ENCODE measurements at places on chromosomes 6 and 20.

- peak; percentile 67 for DNase-seq
These were observed 146.4 kb downstream of the AKAP7 start for GRCh38 chr6:131281471-131282270.

GRCh38 chr6:153125032-153125431, 6.0 kb downstream of the RGS17 start:
- DNase-seq, result no peak

DNA sequence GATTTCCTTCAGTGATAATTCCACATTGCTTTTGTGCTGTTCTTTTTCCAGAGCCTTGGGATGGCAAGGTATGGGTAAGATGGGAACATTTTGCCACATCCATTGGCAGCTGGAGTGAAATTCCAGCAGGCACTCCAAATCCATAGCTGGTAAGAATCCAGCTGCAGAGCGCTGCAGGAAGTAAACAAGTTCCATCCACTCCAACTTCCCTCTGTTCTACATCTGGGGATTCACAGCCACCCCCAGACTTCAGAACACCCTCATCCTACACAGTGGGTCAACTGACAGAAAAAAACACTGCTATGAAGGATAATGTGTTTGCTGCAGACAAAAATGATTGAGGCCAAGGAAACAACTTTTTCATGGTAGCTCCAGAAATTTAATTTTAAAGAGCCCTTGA, 747.8 kb downstream of the MAFB start:
- DNase-seq, result no peak

DNA sequence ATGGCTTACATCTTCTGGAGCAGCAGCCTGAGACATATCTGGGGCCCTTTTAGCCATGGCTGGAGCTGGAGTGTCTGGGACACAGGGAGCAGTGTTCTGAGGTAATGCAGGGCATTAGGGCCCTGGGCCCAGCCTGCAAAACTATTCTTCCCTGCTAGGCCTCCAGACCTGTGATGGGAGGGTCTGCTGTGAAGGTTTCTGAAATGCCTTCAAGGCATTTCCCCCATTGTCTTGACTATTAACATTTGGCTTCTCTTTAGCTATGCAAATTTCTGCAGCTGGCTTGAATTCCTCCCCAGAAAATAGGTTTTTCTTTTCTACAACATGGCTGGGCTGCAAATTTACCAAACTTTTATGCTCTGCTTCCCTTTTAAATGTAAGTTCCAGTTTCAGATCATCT, 61.5 kb downstream of the EDN1 start:
- no peak for DNase-seq

GRCh38 chr6:157944983-157945931, 36.4 kb upstream of the SYNJ2 start:
- no peak for DNase-seq

- DNase-seq, result no peak
These were observed 23.1 kb upstream of the CGA start for GRCh38 chr6:87118054-87118453.

GRCh38 chr6:38573801-38574395, 65.8 kb downstream of the BTBD9 start:
- no peak for DNase-seq

GRCh38 chr6:251920-252319, 40.4 kb upstream of the DUSP22 start:
- DNase-seq, result no peak

GRCh38 chr6:14593286-14593685, 475.7 kb downstream of the CD83 start:
- no peak for DNase-seq

DNA sequence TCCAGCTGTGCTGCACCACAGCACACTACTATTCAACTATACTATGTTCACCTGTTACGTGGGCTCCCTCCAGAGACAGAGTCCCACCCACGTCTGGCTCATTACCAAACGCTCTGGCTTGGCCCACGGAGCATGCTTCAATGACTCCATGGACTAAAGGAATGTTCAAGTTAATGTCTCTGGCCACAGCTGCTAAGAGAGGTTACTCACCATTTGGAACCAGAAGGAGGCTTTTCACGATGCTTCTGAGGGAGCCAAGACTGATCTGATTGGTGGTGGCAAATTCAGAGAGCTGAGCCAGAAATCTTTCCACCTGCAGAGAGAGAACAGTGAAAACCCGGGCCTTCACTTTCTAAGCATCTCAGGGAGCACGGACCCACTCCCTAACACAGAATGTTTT, 15.6 kb downstream of the COMMD7 start:
- no peak for DNase-seq

DNA sequence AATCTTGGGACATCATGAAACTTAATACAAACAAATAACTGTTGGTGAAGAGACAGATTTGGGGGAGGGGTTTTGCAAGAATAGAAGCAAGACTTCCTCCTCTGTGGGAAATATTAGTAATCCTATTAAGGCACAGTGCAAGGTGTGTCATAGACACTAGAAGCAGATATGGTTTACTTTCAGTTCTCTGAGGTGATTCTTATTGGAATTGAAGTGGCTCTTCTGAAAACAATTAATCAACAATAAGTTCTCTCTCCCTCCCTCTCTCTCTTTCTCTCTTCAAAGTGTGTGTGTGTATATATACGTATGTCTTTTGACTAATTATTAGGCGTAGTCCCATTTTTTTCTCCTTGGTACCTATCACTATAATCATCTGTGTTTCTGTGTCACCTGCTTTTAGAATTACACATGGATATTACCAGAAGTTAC, 99.8 kb downstream of the HIVEP2 start:
- DNase-seq, result no peak

DNA sequence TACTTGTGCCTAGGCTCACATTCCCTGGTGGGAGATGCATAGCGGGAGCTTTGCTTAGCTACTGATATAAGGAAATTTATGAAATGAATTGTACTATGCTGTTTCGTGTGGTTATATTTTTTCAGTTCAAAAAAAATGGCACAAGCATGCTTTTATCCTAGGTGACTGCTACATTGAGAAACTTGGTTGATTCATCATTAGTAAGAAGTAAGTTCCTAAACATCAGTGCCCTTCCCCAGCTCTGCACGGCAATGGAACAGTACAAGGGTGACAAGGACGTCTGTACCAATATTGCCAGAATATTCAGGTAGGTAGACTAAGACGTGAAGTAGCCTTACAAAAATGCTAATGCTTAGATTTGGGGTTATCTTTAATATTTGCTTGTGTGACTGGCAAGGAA, 79.7 kb downstream of the ARMC2 start:
- no peak for DNase-seq

GRCh38 chr6:148565930-148566663, 180.7 kb upstream of the UST start:
- peak; percentile 12 for DNase-seq

- DNase-seq, result peak; percentile 79
These were observed 67.2 kb upstream of the PTGIS start for GRCh38 chr20:49635166-49635565.

- no peak for DNase-seq
These were observed 92.9 kb downstream of the ANKRD60 start for GRCh38 chr20:58135441-58136148.

- no peak for DNase-seq
These were observed 17.6 kb upstream of the IFNGR1 start for GRCh38 chr6:137236581-137237355.

DNA sequence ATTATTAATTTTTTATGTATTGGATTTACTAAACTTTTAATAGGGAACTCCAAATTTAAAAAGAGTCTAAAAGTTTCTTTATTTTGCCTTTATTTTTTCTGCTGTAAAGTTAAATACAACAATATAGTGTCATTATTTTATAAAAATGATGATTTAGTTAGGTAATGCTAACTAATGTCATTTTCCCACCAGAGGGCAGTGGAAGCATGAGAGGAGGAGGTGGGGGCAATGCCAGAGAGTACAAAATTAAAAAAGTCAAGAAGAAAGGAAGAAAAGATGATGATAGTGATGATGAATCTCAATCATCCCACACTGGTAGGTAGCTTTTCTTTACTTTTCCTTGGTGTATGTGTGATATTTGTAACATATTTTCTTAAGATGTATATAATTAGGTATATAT, 20.2 kb upstream of the FHL5 start:
- DNase-seq, result no peak

DNA sequence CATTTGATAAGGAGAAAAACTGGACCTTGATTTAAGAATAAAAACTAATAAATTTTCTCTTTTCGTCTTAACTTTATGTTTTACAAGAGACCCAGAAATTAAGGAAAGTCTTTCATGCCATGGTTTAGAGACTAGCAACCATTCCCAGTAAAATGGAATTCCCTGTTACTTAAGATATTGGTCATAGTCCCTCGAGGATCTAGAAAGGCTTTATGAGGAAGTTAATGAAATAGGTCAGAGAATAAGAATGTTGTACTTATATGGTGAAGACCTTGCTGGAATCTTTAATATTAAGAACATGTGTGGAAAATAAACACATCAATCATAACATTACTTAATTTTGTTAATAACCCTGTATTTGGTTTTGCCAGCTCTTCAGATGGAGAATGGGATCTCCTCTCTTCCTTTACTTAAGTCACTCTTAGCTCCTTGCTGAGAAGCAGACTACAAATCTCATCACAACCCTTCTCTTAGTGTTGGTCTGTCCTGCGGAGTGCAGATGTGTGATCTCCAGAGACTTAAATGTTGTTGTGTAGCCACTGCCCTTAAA, 382.9 kb downstream of the QKI start:
- DNase-seq, result no peak

GRCh38 chr6:127403636-127404035, 55.6 kb downstream of the KIAA0408 start:
- no peak for DNase-seq

DNA sequence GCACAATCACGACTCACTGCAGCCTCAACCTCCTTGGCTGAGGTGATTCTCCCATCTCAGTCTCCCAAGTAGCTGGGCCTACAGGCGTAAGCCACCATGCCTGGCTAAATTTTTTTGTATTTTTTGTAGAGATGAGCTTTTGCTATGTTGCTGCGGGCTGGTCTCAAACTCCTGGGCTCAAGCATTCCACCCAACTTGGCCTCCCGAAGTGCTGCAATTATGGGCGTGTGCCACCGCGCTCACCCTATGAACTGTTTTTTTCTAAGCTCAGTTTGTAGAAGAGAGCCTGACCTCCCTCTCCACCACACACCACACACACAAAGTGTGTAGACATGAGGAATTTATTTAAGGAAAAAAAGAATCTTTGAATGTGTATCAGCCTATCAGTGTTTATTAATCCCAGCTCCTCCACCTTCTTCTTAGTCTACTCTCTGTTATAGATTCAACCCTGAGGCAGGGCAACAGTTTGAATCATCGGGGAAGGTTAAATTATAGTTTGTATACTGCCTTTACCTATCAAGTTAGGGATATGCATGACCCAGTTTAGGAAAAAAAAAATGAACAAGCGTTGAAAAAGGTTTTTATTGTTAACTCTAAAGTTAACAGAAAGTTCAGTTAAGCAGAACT, 74.1 kb downstream of the PLEKHG1 start:
- peak; percentile 50 for DNase-seq

- no peak for DNase-seq
These were observed 16.7 kb upstream of the E2F1 start for GRCh38 chr20:33702861-33703260.

GRCh38 chr6:93416571-93417420, 2.6 kb downstream of the EPHA7 start:
- peak; percentile 25 for DNase-seq

GRCh38 chr6:41658636-41659035, 20.4 kb downstream of the MDFI start:
- DNase-seq, result no peak

- DNase-seq, result no peak
These were observed 1.4 kb upstream of the CLPSL2 start for GRCh38 chr6:35775031-35775430.

- DNase-seq, result no peak
These were observed 81.7 kb upstream of the NFATC2 start for GRCh38 chr20:51624157-51624731.

DNA sequence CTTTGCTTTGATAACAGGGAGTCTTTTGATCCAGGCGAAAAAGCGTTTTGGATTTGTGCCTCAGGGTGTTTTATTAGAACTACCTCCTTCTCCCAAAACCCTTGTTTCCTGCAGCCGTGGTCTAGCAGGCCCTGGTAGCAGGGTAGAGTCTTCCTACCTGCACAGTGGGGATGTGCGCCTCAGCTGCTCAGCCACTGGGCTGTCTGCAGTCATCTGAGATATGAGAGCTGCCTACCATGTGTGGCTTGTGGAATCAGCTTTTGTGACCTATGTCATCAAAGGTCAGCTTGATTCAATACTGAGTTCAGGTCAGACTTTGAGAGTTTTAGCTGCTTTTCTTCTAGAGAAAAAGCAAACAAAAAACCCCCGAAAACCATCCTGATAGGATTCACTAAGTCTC, 279.5 kb downstream of the CLIC5 start:
- DNase-seq, result no peak

GRCh38 chr6:111864138-111865048, 8.9 kb downstream of the FYN start:
- DNase-seq, result no peak

- no peak for DNase-seq
These were observed 27.4 kb downstream of the KCNQ5 start for GRCh38 chr6:72649032-72649984.

DNA sequence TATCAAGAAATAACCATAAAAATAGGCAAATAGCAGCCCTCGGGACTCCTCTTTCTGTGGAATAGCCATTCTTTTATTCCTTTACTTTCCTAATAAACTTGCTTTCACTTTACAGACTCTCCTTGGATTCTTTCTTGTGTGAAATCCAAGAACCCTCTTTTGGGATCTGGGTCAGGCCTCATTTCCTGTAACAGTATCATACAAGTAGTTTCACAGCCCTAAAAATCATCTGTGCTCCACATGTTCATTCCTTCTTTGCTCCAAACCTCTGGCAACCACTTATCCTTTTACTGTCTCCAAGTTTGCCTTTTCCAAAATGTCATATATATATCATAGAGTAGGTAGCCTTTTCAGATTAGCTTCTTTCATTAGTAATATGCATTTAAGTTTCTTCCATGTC, 13.5 kb upstream of the NT5E start:
- DNase-seq, result no peak

DNA sequence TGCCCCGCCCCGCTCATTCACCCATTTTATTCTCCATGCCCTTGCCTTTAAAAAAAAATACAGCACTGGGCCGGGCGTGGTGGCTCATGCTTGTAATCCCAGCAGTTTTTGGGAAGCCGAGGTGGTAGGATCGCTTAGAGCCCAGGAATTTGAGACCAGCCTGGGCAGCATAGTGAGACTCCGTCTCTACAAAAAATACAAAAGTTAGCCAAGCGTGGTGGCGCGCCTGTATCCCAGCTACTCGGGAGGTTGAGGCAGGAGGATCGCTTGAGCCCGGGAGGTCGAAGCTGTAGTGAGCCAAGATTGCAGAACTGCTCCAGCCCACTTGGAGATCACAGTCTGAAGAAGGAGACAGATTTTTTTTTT, 407 bp upstream of the KIF6 start:
- no peak for DNase-seq

GRCh38 chr20:20227013-20227571, 140.8 kb upstream of the INSM1 start:
- no peak for DNase-seq

DNA sequence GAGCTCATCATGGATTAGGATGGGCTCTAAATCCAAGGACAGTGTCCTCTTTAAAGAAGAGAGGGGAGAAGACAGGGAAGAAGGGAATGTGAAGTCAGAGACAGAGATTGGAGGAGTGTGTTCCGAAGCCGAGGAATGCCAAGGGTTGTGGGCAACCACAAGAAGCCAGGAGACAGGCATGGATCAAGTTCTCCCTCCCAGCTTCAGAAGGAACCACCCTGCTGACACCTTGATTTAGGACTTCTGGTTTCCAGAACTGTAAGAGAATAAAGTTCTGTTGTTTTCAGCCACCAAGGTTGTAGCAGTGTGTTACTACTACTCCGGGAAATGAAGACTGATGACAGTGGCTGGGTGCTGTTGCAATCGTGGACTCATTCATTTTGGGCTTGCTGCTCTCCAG, 120.1 kb downstream of the RPS12 start:
- no peak for DNase-seq

Measured in mucosa of descending colon (tissue), 3 donors.